Cerebellum (tissue), 4 donors: ENCODE measurements at places on chromosomes 3 and 15. TPM values are rescaled to one million over a fixed set of nuclear protein-coding genes. Genes with fewer than 3 reads are reported as not detected.

DNA sequence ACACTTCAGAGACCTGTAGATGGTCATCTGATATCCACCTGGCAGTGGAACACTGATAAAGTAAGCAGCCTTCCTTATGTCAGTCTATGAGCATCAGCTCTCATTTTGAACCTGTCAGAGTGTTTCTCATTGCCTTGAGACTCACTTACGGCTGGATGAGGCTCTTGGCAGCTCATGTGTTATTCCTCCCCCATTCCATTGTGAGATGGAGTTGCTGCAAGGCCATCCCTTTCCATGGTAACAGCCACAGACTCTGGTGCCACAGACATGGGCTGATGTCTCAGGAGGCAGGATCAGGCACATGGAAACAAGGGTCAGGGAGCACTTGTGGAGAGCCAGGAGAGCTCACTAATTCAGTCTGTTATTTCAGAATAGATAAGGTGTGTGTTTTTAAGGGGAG lies 11.9 kb downstream of the KCNAB1 start:
- peak; percentile 20 for DNase-seq

DNA sequence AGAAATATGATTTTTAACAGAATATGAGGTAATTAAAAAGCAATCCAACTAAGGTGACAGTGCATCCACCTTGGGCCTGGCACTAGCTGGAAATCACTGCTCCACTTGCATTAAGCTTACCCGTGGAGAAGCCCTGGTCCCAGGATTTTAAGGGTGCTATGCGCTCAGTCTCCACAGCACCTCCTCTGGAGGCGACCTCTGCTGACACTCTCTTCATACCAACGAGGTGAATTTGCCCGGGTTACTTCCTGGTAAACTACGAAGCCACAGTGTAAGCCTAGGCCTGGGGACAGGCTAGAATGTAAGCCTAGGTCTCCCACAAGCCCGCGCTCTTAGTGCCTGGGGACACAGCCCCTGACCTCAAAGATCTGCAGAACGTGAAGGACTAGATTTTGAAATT lies 793 bp downstream of the APOD start:
- no peak for DNase-seq

- no peak for DNase-seq
Observed at GRCh38 chr3:77825001-77825827, 785.3 kb downstream of the ROBO2 start.

GRCh38 chr3:99919694-99920093 lies 102.0 kb downstream of the CMSS1 start:
- no peak for DNase-seq

Gene SLCO2A1
- 4.4 TPM for total RNA-seq

Gene PLA2G4F
- total RNA-seq: not detected

Gene PLSCR5
- total RNA-seq: not detected
